ENCODE measurements at places on chromosomes 16 and 17.

GRCh38 chr17:75110234-75110937, 617 bp downstream of the ARMC7 start:
- DNase-seq, result no peak

- no peak for DNase-seq
Observed at GRCh38 chr17:77256710-77257109, 115.9 kb downstream of the SEC14L1 start.

DNA sequence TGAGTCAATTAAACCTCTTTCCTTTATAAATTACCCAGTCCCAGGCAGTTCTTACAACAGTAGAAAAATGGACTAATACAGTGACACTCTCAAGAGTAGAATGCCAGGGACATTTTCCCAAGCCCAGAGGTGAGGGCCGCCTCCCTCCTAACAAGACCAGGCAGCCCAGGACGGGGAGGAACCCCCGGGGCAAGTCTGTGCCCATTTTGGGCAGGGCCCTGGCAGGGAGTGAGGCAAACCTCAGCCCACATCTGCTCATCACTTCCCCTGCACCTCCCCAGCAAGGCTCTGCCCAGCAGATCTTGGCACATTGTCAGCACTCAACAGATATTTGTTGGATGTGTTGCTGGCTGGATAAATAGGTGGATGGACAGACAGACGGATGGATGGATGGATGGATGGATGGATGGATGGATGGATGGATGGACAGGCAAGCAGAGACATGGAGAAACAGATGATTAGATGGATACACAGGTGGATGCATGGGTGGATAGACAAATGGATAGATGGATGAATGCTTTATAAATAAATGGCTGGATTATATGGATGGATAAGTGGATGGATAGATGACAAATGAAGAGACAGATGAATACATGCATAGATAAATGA, 271.3 kb downstream of the PARN start:
- no peak for DNase-seq

GRCh38 chr16:31357324-31358109, 2.5 kb downstream of the ITGAX start:
- DNase-seq, result no peak

DNA sequence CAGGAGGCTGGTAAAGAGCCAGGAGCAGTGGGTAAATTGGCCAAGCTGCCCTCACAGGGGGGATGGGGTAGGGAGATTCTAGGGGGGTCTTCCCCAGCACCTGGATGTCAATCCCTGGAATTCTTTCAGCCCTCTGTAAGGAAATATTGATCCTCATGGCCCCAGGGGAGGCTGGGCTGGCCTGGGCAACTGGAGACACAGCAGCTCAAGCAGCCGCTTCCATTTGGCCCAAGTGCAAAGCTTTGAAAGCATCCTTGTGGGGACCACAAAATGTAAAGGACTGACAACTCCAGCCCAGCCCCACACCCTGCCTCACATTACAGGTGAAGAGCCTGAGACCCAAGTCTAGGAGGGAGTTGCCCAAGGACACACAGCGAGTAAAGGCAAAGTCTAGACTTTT, 39.4 kb upstream of the MRPS23 start:
- no peak for DNase-seq

- no peak for DNase-seq
Observed at GRCh38 chr17:12388226-12388625, 277.5 kb upstream of the MYOCD start.

GRCh38 chr17:38898291-38898679, 27.1 kb upstream of the LASP1NB start:
- no peak for DNase-seq

DNA sequence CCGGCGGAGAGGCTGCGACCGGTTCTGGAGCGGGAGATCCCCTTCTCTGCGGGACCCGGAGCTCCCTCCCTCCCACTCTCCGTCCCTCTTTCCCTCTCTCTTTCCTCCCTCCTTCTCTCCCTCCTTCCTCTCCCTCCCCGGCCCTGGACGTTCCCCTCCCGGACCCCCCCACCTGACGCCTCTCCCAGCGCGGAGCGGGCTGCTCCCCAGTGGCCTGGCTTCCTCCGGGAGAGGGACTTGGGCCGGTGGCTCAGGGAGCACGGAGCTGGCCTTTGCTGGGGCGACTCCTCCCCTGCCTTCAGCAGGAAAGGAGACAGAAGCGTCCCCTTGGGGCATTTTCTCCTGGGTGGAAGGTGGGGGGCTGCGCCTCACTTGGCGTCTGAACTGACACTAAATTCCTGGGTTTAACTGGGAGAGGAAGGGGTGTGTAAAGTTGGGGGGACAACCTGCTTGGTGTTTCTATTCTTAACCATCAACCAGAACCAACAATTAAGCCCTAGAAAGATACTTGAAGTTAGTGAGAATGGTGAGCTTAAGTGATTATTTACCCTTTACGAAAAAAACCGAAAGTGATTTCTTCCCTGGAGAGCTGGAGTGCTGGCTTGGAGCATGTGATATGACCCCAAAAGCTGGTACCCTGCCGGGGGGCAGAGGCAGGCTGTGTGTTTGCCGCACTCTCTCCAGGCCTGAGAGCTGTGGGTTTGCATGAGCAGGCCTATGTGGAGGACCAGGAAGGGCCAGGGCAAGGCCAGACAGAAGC, 775 bp downstream of the SPIRE2 start:
- DNase-seq, result no peak

DNA sequence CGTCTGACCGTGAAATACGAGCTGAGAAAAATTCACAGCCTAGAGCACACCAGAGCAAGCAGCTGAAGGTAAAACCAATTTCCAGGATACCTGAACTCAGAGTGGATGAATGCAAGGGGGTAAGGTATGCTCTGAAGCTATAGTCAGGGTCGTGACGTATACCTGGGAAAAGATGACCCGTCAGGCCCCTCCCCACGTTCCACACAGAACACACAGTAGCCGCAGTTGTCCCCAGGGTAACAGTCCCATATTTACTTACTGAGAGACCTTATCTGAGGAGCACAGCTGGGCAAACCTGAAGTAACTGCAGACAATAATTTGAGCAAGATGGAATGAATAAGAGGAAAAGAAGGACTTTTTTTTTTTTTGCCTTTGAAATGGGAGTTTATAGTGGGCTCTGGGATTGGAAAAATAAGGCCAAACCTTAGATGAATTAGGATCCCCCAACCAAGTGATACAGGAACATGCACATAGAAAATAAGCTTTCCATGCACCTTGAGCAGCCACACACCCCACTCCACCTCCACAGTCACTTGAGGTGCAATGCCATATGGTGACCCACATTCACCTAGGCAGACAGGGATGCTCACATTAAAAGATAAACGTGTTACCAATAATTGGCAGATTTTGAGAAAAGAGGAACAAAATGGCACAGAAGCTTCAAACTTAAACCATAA, 38.0 kb downstream of the ABCA6 start:
- no peak for DNase-seq

- no peak for DNase-seq
Observed at GRCh38 chr16:50606431-50607050, 58.3 kb downstream of the NKD1 start.

Measured in GM13977 (cell line).